Endodermal cell (in vitro differentiated cells): ENCODE measurements at places on chromosomes 5 and 9. TPM values are rescaled to one million over a fixed set of nuclear protein-coding genes. Genes with fewer than 3 reads are reported as not detected.

DNA sequence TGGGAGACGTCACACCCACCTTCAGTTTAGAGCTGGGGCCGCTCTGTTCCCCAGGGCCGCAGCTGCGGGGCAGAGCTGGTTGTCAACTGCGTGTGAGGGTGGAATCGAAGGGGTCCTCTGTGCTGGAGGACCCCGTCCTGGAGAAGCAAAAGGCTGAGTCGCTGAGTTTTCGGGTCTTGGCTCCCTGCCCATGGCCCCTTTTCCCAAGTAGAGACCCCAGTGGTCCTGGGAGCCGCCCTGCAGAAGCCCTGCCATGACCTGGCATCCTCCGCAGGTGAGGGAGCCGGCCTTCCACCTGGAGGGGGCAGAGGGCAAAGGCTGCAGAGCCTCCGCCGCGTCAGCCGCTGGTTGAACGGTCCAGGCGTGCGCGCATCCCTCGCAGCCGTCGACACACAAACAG is 90.4 kb upstream of the COL5A1 start:
- no peak for DNase-seq

DNA sequence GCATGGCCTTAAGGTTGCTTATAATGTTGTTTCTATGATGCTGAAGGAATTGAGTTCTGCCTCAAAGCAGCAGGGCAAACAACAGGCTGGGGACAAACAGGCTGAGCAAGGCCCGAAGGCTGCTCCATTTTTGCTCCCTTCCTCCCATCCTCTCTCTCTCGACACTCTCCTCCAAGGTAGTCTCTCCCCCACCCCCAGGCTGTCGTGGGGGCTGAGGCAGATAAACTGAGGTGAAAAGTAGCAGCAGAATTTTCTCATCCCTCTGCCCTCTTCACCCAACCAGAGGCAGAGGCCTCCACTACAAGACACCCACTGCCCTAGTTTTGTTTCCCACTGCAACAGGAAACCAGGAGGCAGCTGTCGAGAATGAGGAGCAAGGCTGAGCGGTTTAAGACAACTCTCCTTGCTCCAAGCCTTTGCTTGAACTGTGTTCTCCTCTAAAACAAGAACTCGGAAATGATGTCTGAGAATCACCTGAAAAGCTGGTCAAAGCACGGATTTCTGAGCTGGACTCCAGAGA is 13.5 kb upstream of the GNA14 start:
- DNase-seq = no peak

DNA sequence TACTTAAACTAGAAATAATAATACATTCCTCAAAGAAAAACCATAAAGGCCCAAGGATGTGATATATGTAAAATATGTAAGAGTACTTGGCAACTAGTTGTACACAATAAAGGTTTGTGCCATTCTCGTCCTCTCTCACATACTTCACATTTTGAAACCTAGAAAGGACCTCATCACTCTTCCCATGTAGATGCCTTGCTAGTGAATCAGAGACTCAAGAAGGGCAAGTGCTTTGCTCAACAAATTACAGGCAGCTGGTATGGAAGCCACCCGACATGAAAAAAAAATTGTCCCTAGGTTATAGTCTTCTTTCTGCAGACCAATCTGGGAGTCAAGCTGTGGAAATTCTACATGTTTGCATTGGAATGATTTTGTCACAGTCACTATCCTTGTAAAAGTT is 31.7 kb downstream of the ADRB2 start:
- DNase-seq = no peak

DNA sequence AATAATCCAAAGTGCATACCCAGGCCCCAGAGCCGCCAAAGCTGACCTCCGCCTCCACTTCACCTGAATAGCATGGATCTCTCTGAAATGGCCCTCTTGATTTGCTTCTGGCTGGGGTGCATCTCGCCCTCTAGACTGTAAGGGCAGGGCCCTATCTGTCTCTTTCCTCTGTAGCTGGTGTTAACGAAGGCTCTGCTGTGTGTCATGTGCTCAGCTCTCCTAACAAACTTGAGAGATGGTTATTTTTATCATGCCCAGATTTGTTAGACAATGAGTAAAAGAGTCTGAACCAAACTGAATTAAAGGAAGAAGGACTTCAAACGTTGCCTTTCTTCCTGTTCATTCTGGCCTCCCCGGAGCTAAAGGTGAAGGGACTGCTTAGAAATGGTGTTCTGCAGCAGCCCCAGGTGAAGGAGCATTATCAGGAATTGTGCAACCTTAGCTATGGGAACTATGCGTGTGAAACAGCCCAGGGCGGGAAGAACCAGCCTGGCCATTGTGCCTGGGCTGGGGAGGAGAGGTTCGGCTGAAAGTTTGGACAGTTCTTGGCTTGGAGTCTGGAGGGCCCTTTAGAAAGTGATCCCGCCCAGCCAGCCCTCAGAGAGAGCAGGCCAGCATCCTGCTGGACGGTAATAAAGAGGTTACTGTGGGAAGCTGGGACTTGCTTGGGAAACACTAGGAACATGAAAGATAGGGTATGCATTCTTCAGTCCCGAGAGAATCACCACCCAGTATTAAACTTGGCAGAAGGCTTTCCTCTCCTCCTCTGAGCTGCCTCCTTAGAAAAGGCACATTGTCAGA is 73.5 kb downstream of the WWC1 start:
- peak; percentile 80 for DNase-seq

DNA sequence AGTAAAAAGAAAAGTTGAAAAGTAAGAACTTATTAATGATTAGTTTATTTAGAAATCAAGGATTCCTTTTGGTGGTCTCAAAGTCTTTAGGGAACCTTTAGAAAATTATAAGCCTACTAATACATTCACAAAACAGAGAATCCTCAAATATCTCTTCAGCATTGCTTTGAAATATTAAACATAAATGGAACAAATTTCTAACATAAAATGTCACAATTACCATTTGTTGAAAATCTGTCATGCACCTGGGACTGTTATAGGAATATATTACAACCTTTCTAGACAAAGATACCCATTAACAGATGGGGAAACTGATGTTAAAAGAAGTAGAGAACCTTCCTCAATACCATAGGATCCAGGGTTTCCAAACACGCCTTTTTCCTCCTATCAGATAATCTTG is 83.2 kb downstream of the LHFPL2 start:
- no peak for DNase-seq

DNA sequence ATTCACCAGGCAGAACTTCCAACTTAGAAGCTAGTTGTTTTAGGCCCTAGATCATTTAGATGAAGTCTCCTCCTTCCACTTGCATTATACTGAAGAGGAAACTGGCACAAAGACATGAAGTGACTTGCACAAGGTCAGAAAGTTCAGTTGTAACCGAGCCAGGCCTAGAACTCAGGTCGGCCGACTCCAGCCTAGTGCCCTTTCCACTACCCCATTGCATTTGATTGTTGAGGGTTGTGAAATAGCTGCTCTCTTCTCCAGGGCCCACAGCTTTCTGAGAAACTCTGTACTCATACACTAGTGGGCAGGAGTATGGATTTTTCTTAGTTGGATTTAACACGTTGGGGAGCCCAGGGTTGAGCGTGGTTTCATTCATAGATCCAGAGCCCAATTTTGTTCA is 5.6 kb downstream of the ZNF462 start:
- no peak for DNase-seq

DNA sequence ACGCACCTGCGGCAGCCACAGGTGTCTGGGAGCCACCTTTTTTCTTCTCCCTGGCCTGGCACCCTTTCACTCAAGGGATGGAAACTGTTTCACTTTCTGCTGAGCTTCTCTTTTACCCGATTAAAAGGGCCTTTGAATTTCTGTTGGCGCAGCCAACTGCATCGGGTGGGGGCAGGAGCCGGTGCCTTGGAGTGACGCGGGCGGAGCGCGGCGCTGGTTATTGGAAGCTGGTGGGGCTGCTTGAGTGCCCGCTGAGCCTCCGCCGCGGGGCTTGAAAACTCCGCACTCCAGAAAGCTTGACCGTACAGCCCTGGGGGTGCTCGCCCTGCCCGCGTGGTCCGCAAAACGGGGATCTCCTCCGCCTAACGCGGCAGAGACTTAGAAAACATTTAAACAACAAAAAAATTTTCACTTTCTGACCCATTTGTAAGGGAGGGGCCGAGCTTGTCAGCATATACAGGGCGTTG is 52.0 kb upstream of the TJP2 start:
- DNase-seq = peak; percentile 83

DNA sequence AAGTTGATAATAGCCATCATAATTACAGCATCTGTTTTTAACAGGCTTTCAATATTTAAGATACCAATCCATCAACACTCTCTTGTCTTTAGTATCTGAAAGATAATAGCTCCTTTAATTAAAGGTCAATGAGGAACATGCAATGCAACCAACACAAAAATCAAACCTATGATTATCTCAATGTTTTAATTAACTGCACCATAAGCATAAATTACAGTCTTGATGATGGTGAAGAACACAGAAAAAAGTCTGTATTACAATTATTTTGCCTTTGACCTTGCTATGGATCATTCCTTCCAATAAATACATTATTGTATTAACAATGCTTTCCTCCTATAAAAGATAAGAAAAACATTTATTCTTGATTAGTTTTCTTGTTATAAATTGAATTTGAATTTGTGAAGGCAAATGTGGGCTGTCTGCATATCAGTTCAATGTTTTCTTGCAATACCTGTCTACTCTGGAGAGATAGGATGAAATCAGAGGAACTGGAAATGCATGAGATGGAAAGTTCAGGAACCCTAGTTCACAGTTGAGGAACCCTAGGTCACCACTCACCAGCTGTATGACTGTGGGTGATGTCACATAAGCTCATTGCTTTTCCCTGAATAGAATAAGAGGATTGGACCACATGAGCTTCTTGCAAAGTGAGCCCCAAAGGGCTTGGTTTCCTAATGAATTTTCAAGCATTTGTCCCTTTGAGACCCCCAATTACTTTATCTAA is 58.5 kb upstream of the ANXA1 start:
- no peak for DNase-seq

DNA sequence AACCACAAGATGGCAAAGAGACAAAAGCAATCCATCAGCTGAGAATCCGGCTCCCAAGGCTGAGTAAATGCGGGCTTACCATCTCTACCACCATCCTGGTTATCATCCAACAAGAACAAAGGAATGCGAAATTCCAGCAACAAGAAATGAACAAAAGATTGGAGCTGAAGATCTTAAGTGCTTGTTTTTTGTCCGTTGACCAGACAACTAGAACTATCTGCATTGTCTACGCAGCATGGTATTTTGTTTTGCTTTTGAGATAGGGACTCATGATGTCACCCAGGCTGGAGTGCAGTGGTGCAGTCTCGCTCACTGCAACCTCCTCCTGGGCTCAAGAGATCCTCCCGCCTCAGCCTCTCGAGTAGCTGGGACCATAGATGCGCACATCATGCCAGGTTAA is 88.9 kb downstream of the ZNF366 start:
- no peak for DNase-seq

GRCh38 chr5:130222573-130222972 is 318.3 kb downstream of the CHSY3 start:
- no peak for DNase-seq

Gene PFN3
- total RNA-seq = not detected in 3 replicates
